T-cell (primary cell): ENCODE measurements at places on chromosomes 13 and 19.

DNA sequence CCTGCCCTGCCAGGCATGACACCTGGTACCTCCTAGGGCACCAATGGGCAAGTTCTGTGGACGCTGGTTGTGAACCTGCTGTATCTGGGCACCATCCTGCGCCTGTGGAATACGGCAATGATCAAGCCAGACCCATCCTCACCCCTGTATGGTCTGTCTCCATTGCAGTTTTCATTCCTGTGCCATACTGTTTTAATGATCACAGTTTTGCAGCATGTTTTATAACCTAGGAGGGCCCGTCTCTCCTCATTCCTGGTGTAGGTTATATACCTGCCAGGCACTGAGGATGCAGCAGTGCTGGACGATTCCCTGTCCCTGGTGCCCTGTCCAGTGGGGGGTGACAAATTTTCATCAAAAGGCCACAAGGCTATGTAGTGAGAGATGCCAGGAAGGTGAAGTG is 5.6 kb downstream of the TBC1D17 start:
- H3K27me3 ChIP-seq, result no peaks in the 10 kb centered on the region
- H3K4me3 ChIP-seq, result no peak overlapping the region
- H3K27ac ChIP-seq, result no peak overlapping the region
- DNase-seq, result no peak
- peaks cover 15% of the 10 kb centered on the region for H3K4me1 ChIP-seq

DNA sequence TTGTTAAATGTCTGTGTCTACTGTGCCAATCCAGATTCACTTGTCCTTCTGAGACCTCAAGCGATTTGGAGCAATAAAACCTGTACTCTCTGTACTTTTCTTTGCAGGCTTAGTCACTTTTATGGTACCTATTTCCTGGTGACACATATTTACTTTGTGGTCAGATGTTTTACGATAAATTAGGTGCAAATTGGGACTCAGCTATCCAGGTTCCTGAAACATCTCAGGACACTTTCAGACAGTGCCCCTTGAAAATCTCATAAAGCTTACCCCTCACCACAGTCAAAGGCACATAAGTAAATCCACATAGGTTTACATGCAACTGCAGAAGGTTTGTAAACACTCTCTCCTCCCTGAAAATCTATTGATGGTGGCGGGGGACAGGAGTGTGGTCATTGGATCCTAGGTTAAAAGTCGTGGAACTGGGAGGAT is 438.8 kb downstream of the EFNB2 start:
- no peaks in the 10 kb centered on the region for H3K36me3 ChIP-seq
- H3K4me3 ChIP-seq, result no peak overlapping the region
- H3K4me1 ChIP-seq, result no peaks in the 10 kb centered on the region
- H3K27me3 ChIP-seq, result no peaks in the 10 kb centered on the region
- DNase-seq, result no peak

GRCh38 chr13:80473695-80474094 is 132.8 kb upstream of the SPRY2 start:
- no peaks in the 10 kb centered on the region for H3K36me3 ChIP-seq
- H3K27me3 ChIP-seq, result no peaks in the 10 kb centered on the region
- no peak overlapping the region for H3K4me3 ChIP-seq
- H3K4me1 ChIP-seq, result no peaks in the 10 kb centered on the region
- DNase-seq, result no peak

DNA sequence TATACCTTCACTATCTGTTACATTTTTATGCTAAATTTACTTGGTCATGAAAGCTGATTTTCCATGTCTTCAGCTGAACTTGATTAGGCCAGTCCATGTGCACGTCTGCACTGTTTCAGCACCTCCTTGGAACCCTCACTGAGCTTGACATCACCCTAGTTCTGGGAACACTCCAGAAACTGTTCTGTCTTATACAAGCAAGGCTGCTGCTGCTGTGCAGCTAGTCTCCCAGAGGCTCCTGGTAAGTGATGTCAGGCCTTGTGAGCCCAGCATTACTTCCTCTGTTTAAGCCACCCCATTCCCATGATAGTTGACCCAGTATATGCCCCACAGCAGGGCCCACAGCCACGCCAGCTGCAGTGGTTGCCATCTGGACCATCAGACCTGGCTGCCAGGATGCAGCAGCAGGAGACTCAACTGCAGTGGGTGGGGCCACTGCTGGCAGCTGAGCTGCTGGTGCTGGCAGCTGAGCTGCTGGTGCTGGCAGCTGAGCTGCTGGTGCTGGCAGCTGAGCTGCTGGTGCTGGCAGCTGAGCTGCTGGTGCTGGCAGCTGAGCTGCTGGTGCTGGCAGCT is 90.5 kb upstream of the AKAP11 start:
- H3K27ac ChIP-seq, result no peak overlapping the region
- no peaks in the 10 kb centered on the region for H3K36me3 ChIP-seq
- no peak overlapping the region for H3K4me3 ChIP-seq
- no peak for DNase-seq

GRCh38 chr13:112246731-112247470 is 129.3 kb upstream of the SPACA7 start:
- H3K4me1 ChIP-seq, result no peaks in the 10 kb centered on the region
- H3K27ac ChIP-seq, result no peak overlapping the region
- DNase-seq, result no peak
- peaks cover 12% of the 10 kb centered on the region for H3K27me3 ChIP-seq

GRCh38 chr13:65638572-65639168 is 1591.5 kb downstream of the PCDH9 start:
- no peak for DNase-seq
- no peaks in the 10 kb centered on the region for H3K4me1 ChIP-seq
- H3K36me3 ChIP-seq, result no peaks in the 10 kb centered on the region
- H3K4me3 ChIP-seq, result no peak overlapping the region
- no peak overlapping the region for H3K27ac ChIP-seq

- peaks cover 16% of the 10 kb centered on the region for H3K4me1 ChIP-seq
- peak overlapping the region; percentile 41 for H3K4me3 ChIP-seq
- no peak overlapping the region for H3K27ac ChIP-seq
- no peak for DNase-seq
- H3K36me3 ChIP-seq, result peaks cover 5% of the 10 kb centered on the region
- no peaks in the 10 kb centered on the region for H3K27me3 ChIP-seq
These were observed 35.6 kb downstream of the ATP11A start for GRCh38 chr13:112725346-112726015.

DNA sequence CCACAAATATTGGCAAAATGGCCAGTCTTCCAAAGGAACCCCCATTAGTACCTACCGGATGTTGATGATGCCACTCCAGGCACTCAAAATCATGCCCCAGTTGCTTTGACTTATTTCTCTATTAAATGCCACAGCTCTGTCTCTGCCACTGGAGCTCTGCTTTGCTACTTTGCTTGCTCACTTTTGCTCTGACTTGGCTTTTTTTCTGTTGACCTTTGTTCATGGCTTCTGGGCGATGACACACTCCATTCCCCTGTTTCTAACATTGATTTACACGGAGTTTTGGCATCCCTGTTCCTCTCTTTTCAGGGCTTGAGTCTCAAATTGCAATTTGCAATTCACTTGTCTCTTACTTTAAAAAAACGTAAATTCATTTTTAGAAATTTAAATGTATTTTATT is 217.1 kb upstream of the SPRY2 start:
- no peaks in the 10 kb centered on the region for H3K27me3 ChIP-seq
- H3K4me3 ChIP-seq, result no peak overlapping the region
- H3K27ac ChIP-seq, result no peak overlapping the region
- H3K4me1 ChIP-seq, result peaks cover 3% of the 10 kb centered on the region

DNA sequence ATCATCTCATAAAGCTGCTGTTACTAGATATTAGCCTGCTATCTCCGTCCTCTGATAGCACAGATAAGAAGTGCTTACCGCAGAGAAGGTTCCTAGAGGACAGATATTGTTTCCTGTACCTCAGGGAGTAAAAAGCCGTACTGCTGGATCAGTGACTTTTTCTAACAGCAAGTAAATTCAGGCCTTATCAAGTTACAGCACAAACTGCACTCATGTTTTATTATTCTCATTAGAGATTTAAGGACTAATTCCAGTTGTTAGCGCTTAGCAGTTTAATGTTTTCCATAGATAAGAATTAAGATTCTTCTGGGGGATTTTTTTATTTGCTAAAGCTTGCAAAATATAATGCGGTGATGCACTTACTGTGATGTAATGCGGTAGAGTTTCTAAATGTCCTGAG is 119.0 kb upstream of the OBI1 start:
- no peaks in the 10 kb centered on the region for H3K27me3 ChIP-seq
- no peaks in the 10 kb centered on the region for H3K36me3 ChIP-seq
- no peaks in the 10 kb centered on the region for H3K4me1 ChIP-seq
- DNase-seq, result no peak

DNA sequence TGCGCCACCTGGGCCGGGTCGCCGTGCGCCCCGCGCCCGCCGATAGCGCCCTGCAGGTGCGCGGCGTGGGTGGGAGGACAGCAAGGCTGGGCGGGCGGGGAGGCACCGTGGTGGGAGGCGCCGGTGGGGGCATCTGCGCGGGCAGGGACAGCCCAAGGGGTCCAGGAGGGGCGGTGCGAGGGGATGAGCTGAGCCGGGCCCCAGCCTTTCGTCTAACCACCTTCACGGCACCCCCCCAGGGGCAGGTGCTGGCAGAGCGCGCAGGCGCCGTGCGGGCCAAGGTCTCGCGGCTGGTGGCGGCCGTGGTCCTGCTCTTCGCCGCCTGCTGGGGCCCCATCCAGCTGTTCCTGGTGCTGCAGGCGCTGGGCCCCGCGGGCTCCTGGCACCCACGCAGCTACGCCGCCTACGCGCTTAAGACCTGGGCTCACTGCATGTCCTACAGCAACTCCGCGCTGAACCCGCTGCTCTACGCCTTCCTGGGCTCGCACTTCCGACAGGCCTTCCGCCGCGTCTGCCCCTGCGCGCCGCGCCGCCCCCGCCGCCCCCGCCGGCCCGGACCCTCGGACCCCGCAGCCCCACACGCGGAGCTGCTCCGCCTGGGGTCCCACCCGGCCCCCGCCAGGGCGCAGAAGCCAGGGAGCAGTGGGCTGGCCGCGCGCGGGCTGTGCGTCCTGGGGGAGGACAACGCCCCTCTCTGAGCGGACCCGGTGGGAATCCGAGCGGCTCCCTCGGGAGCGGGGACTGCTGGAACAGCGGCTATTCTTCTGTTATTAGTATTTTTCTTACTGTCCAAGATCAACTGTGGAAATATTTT is 3.1 kb downstream of the KISS1R start:
- peak; percentile 73 for DNase-seq
- no peak overlapping the region for H3K27ac ChIP-seq
- no peaks in the 10 kb centered on the region for H3K36me3 ChIP-seq
- peak overlapping the region; percentile 51 for H3K4me3 ChIP-seq
- no peaks in the 10 kb centered on the region for H3K27me3 ChIP-seq

- no peaks in the 10 kb centered on the region for H3K36me3 ChIP-seq
- DNase-seq, result no peak
- H3K4me1 ChIP-seq, result no peaks in the 10 kb centered on the region
- H3K4me3 ChIP-seq, result no peak overlapping the region
These were observed 66.7 kb upstream of the ARHGEF7 start for GRCh38 chr13:111048387-111048786.

GRCh38 chr19:35352448-35353304 is 5.0 kb downstream of the FFAR1 start:
- H3K4me3 ChIP-seq, result no peak overlapping the region
- no peaks in the 10 kb centered on the region for H3K36me3 ChIP-seq
- DNase-seq, result peak; percentile 69
- peaks cover 1% of the 10 kb centered on the region for H3K4me1 ChIP-seq
